ENCODE measurements at places on chromosomes 7 and 10. TPM values are rescaled to one million over a fixed set of nuclear protein-coding genes. Genes with fewer than 3 reads are reported as not detected.

GRCh38 chr10:131868436-131868835 lies 32.4 kb upstream of the PPP2R2D start:
- no peaks in the 10 kb centered on the region for H3K4me1 ChIP-seq
- peaks cover 7% of the 10 kb centered on the region for H3K27me3 ChIP-seq
- no peak overlapping the region for H3K27ac ChIP-seq
- H3K4me3 ChIP-seq: no peak overlapping the region
- H3K36me3 ChIP-seq: no peaks in the 10 kb centered on the region

GRCh38 chr7:153381275-153382040 lies 621.9 kb downstream of the ACTR3B start:
- DNase-seq: no peak
- no peak overlapping the region for H3K27ac ChIP-seq
- H3K27me3 ChIP-seq: peaks cover 8% of the 10 kb centered on the region
- H3K36me3 ChIP-seq: no peaks in the 10 kb centered on the region
- no peaks in the 10 kb centered on the region for H3K4me1 ChIP-seq

DNA sequence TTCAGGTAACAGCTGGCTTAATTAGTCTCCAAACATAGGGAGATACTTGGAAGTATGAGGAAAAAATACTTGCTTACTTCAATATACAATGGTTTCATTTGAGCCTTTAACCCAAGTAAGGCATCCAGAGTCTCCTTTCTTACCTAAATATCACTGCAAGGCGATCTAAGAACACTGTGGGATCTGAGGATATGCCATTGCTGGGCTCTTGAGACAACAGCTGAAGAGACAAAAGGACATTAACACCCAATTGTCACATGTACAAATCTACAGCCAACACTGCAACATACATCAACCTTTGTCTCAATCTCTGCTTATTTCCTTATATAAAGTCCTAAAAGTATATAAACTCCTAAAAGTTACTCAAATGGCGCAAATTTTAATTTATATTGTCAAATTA lies 44.4 kb downstream of the IRF5 start:
- H3K36me3 ChIP-seq: peaks cover 35% of the 10 kb centered on the region
- no peaks in the 10 kb centered on the region for H3K27me3 ChIP-seq
- no peaks in the 10 kb centered on the region for H3K4me1 ChIP-seq
- no peak for DNase-seq
- peak overlapping the region; percentile 17 for H3K27ac ChIP-seq

GRCh38 chr7:70307544-70308106 lies 709.4 kb downstream of the AUTS2 start:
- H3K4me1 ChIP-seq: peaks cover 25% of the 10 kb centered on the region
- no peak overlapping the region for H3K4me3 ChIP-seq
- peak overlapping the region; percentile 69 for H3K27ac ChIP-seq
- no peaks in the 10 kb centered on the region for H3K27me3 ChIP-seq

DNA sequence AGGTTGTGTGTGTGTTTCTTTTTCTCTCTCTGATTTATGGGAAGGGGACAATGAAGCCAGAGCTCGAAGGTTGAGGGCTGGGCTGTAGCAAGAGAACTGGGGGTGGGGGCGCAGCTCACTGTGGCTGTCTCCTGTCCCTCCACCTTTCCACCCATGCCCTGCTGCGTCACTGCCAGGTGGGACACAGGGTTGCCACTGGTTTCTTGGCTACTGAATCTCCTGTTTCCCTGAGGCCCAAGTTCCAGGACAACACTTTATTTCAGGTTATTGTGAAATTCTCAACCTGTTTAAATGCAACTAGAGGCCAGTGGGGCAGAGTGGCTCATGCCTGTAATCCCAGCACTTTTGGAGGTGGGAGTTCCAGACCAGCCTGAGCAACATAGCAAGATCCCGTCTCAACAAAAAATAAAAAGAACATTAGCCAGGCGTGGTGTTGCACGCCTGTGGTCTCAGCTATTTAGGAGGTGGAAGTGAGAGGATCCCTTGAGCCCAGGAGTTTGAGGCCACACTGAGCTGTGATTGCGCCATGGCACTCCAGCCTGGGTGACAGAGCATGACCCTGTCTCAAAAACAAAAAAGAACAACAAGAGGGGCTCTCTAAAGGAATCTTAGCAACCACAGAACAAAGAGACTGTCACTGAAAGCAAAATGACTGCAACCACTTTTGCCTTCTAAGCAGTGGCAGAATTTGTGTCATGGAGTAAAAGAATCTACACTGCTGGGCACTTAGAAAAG lies 22.6 kb downstream of the TBATA start:
- H3K4me1 ChIP-seq: peaks cover 6% of the 10 kb centered on the region
- DNase-seq: no peak
- no peak overlapping the region for H3K27ac ChIP-seq

- no peaks in the 10 kb centered on the region for H3K36me3 ChIP-seq
- H3K4me1 ChIP-seq: no peaks in the 10 kb centered on the region
- no peak overlapping the region for H3K4me3 ChIP-seq
- no peak overlapping the region for H3K27ac ChIP-seq
- DNase-seq: no peak
- no peaks in the 10 kb centered on the region for H3K27me3 ChIP-seq
Observed at GRCh38 chr7:780516-780915, 51.8 kb upstream of the SUN1 start.

DNA sequence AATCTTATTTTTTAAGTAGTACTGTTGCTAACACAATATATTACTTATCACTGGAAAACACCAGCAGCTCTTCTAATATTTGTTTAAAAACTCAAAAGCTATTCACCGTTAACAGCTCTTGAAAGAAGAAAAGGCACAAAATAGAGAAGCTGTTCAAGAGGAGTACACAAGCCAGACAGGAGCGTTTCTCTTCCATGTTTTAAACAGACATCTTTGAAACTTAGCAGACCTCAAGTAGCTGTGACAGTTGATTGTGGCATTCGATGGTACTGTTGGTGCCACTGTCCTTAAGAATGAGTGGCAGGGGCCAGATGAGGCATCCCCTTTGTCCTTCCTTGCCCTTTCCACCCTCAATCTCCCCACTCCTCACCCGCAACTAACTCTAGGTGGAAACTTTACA lies 81.6 kb upstream of the PRR15 start:
- no peaks in the 10 kb centered on the region for H3K4me1 ChIP-seq
- H3K36me3 ChIP-seq: no peaks in the 10 kb centered on the region
- H3K27ac ChIP-seq: no peak overlapping the region

- H3K36me3 ChIP-seq: no peaks in the 10 kb centered on the region
- H3K4me1 ChIP-seq: no peaks in the 10 kb centered on the region
- no peaks in the 10 kb centered on the region for H3K27me3 ChIP-seq
- no peak overlapping the region for H3K4me3 ChIP-seq
- DNase-seq: no peak
- no peak overlapping the region for H3K27ac ChIP-seq
Observed at GRCh38 chr7:41629711-41630111, 73.2 kb downstream of the INHBA start.

- H3K27me3 ChIP-seq: no peaks in the 10 kb centered on the region
- peaks cover 8% of the 10 kb centered on the region for H3K36me3 ChIP-seq
- peak overlapping the region; percentile 77 for H3K27ac ChIP-seq
- H3K4me3 ChIP-seq: peak overlapping the region; percentile 33
Observed at GRCh38 chr10:119575506-119575905, 21.3 kb downstream of the TIAL1 start.

DNA sequence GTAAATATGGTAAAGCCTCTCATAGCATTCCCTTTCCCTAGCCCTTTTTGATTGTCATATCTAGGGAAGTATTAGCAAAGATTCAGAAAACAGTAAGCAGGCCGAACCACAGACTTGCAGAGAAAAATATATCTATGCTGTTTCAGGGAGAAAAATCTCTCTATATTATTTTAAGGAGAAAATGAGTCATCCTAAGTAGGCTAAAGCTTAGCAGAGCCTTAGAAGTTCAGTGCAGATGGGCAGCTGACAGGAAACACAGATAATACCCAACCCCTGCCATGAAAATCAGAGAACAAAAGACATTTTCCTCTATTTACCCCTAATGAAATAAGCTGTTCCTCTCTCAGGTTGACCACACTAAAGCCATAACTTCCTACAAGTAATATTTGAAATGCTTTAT lies 16.5 kb downstream of the C1QL3 start:
- H3K36me3 ChIP-seq: peaks cover 23% of the 10 kb centered on the region
- H3K4me3 ChIP-seq: no peak overlapping the region
- H3K27ac ChIP-seq: no peak overlapping the region
- DNase-seq: no peak

DNA sequence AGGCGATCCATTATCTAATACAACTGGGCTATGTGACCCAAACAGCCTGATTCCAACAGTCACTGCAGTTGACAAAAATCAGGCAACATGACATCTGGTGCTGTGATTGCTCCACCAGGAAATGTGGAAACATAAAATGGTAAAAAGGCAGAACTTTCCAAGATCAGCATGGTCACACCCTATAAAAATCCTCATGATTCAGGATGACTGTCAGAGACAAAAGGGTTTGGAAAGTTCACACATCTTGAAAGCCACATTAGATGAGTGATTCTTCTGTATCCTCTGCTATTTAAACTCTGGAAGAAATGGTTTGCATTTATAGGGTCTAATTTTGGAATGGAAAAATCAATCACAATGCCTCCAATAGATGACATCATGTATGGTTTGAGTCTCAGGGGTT lies 662.6 kb upstream of the IGFBP3 start:
- H3K27ac ChIP-seq: no peak overlapping the region
- DNase-seq: no peak
- no peaks in the 10 kb centered on the region for H3K36me3 ChIP-seq

GRCh38 chr10:34348917-34349485 lies 466.1 kb downstream of the PARD3 start:
- no peak for DNase-seq
- H3K4me3 ChIP-seq: no peak overlapping the region
- no peak overlapping the region for H3K27ac ChIP-seq
- H3K36me3 ChIP-seq: no peaks in the 10 kb centered on the region
- no peaks in the 10 kb centered on the region for H3K27me3 ChIP-seq

DNA sequence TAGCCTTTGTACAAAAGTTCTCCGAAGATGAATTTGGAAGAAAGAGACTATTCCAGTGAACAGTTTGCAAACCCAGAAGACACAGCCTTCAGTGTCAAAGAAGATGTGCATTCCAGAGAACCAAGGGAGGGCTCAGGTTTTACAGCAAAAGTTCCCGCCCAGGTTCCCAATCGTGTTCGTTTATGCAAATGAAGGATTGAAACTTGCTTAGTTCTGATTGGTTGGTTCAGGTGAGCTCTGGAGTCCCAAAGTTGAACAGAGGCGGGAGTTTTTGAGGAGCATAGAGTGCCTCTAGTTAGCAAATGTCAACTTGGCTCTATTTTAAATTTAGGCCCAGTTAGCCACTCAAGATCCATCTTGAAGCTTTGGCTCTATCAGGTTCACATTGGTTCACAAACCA lies 51.3 kb downstream of the TMEM270 start:
- H3K36me3 ChIP-seq: no peaks in the 10 kb centered on the region
- H3K4me3 ChIP-seq: no peak overlapping the region
- no peak overlapping the region for H3K27ac ChIP-seq
- H3K4me1 ChIP-seq: no peaks in the 10 kb centered on the region
- DNase-seq: no peak

DNA sequence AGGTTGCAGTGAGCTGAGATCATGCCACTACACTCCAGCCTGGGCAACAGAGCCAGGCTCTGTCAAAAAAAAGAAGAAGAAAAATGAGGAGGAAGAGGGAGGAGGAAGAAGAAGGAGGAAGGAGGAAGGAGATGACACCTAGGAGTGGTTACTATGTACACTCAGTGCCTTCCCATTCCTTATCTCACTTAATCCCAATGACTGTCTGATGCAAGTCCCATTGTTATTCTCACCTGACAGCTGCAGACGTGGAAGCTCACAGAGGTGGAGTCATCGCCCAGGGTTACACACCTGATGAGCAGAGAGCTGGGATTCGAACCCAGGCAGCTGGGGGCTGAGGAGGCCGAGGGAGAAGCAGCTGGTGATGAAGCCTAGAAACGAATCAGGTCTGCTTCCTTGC lies 258.8 kb downstream of the SNX10 start:
- H3K4me3 ChIP-seq: no peak overlapping the region
- no peaks in the 10 kb centered on the region for H3K36me3 ChIP-seq

DNA sequence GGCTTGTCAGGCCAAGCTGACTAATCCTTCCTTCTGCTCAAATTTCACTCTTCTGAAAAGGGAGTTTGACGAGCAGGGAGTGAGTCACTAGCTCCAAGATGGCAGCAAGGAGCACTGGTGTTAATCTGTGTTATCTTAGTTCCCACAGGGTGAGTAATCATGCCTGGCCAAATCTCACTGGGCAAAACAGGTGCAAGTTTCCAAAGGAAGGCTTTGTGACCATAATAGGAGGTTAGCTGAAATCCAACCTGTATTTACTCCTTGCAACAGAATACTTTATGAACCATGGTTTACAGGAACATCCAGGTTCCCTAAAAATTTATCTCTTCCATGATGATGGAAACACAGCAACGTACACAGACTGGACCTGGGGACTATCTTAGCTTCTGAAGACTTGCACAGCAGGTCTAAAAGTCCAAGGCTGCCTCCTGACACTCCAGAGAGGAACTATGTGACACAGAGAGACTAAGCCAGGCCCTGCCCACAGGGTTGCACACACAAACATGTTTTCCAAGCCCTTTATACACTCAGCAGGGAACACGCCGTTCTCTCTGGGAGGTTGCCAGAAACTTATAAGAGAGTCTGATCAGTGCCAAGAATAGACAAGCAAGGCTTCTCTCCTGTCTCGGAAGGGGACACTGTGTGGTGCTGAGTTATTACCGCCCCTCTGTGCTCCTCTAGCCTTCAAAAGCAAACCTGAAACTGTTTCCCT lies 46.3 kb downstream of the PDK4 start:
- H3K4me3 ChIP-seq: no peak overlapping the region
- DNase-seq: no peak
- no peak overlapping the region for H3K27ac ChIP-seq

- no peaks in the 10 kb centered on the region for H3K27me3 ChIP-seq
- H3K4me1 ChIP-seq: no peaks in the 10 kb centered on the region
- DNase-seq: no peak
- H3K27ac ChIP-seq: no peak overlapping the region
- H3K4me3 ChIP-seq: no peak overlapping the region
Observed at GRCh38 chr7:136956232-136956631, 87.8 kb downstream of the CHRM2 start.

Gene OGDHL
- total RNA-seq: not detected

Gene TMEM176B
- not detected for total RNA-seq

Gene CYP26C1
- 0.44 TPM for total RNA-seq

Gene SLC13A1
- not detected for total RNA-seq

Gene FAM25A
- total RNA-seq: not detected

All from naive thymus-derived CD8-positive, alpha-beta T cell (primary cell).